Thymus (tissue), 14 donors: ENCODE measurements at places on chromosomes 2 and 18. TPM values are rescaled to one million over a fixed set of nuclear protein-coding genes. Genes with fewer than 3 reads are reported as not detected.

The ALKAL2 gene
- 13.3 TPM for polyA plus RNA-seq

The UGT1A6 gene
- polyA plus RNA-seq = 4.5 TPM

The MYCN gene
- 1.8 TPM for polyA plus RNA-seq

The DAPL1 gene
- 47.4 TPM for polyA plus RNA-seq

The CCDC138 gene
- 4.4 TPM for polyA plus RNA-seq

The DOK1 gene
- 17.2 TPM for polyA plus RNA-seq

The TEKT4 gene
- 0.11 TPM for polyA plus RNA-seq

The OBSL1 gene
- 34.2 TPM for polyA plus RNA-seq

The SERPINB13 gene
- 9.8 TPM for polyA plus RNA-seq

The C2orf78 gene
- polyA plus RNA-seq = 0.02 TPM

The OSR1 gene
- polyA plus RNA-seq = 6.0 TPM

The DNAH7 gene
- polyA plus RNA-seq = 0.62 TPM

The FN1 gene
- polyA plus RNA-seq = 439 TPM

The IGFBP2 gene
- 111 TPM for polyA plus RNA-seq

The LRP1B gene
- polyA plus RNA-seq = 0.18 TPM

The ATP8B1 gene
- polyA plus RNA-seq = 4.3 TPM

The NEB gene
- 4.3 TPM for polyA plus RNA-seq

The ALPI gene
- 0.34 TPM for polyA plus RNA-seq

The B4GALT6 gene
- polyA plus RNA-seq = 6.6 TPM

The DSC1 gene
- polyA plus RNA-seq = 0.80 TPM

The HOXD11 gene
- polyA plus RNA-seq = 0.09 TPM

The PRKAG3 gene
- polyA plus RNA-seq = 0.07 TPM

The SOWAHC gene
- polyA plus RNA-seq = 7.4 TPM

The HRH4 gene
- 0.05 TPM for polyA plus RNA-seq

The TRIB2 gene
- polyA plus RNA-seq = 69.8 TPM

The CD8B gene
- 111 TPM for polyA plus RNA-seq

The RIT2 gene
- polyA plus RNA-seq = 0.16 TPM

The UCN gene
- polyA plus RNA-seq = 8.1 TPM

The CRYGD gene
- polyA plus RNA-seq = 0.27 TPM

The LBX2 gene
- 0.89 TPM for polyA plus RNA-seq

The CDH7 gene
- polyA plus RNA-seq = 1.2 TPM

The SATB2 gene
- polyA plus RNA-seq = 0.73 TPM

The RGPD4 gene
- polyA plus RNA-seq = 0.05 TPM

The UPP2 gene
- polyA plus RNA-seq = 0.50 TPM

The IL1RL2 gene
- 1.1 TPM for polyA plus RNA-seq

The BOLL gene
- not detected for polyA plus RNA-seq

The DNAH6 gene
- 0.57 TPM for polyA plus RNA-seq

The PFN4 gene
- 1.3 TPM for polyA plus RNA-seq

The FOXI3 gene
- polyA plus RNA-seq = 0.14 TPM

The UGT1A1 gene
- polyA plus RNA-seq = 0.32 TPM

The CPLX4 gene
- polyA plus RNA-seq = 0.05 TPM

The CRACDL gene
- polyA plus RNA-seq = 3.6 TPM

The ITGA6 gene
- 27.3 TPM for polyA plus RNA-seq

The GCKR gene
- polyA plus RNA-seq = 0.18 TPM

The PDE11A gene
- 0.43 TPM for polyA plus RNA-seq

The IL36RN gene
- 2.4 TPM for polyA plus RNA-seq

The RBM44 gene
- 0.82 TPM for polyA plus RNA-seq

The INPP5D gene
- polyA plus RNA-seq = 42.0 TPM

The ZC3H6 gene
- polyA plus RNA-seq = 6.0 TPM

The SNRPD1 gene
- polyA plus RNA-seq = 27.7 TPM

The CHRND gene
- 0.43 TPM for polyA plus RNA-seq
